ENCODE measurements at places on chromosomes 5 and 9.
A peak's percentile ranks its signal among the peaks of the same experiment; 100 is the strongest.

DNA sequence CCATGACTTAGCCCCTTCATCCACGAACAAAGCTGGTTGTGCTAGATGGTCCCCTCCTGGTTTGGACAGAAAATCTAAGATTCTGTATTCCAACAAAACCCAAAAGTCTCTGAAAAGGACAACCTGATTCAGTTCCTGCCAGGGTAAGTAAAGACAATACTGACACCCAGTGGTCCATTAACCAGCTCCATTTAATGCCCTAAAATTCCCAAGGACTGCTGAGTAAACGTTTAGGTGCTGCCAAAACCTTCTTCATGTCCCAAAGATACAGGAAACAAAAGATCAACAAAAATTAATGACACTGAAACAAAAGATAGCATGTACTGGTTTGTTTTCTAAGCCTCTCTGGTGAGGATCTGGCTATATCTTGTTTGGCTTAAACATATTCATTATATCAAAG lies 25.3 kb upstream of the PPP1R2B start:
- DNase-seq, result no peak

DNA sequence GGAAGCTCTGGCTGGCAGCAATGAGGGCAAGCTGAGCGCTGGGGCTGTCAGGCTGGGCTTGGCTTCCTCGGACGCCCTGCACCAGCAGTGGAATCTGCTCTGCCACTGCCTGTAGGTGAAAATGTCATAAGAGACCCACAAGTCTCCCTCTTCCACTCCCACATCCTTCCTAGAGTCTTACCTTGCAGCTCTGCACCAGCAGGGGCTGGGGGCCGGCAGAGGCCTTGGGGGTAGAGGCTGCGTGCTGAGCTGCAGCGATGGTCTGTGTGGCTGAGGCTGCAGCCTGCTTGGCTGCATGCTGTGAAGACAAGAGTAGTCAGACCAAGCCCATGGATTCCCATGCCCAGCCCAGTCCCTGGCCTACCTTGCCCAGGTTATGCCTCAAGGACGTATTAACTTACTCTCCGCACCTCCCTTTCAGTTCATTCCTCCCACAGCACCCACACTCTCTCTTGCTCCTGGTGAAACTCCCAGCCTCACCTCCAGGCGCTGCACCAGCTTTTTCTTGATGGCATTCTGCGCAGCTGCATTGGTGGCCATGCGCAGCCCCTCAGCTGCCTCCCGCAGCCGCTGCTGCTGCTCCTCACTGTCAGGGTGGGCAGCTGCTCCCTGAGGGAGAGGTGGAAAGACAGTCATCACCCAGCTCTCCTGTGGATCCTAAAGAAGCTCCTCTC lies 17.3 kb downstream of the TLN1 start:
- no peak for DNase-seq

GRCh38 chr5:59873113-59873512 lies 20.4 kb downstream of the PDE4D start:
- DNase-seq, result no peak

DNA sequence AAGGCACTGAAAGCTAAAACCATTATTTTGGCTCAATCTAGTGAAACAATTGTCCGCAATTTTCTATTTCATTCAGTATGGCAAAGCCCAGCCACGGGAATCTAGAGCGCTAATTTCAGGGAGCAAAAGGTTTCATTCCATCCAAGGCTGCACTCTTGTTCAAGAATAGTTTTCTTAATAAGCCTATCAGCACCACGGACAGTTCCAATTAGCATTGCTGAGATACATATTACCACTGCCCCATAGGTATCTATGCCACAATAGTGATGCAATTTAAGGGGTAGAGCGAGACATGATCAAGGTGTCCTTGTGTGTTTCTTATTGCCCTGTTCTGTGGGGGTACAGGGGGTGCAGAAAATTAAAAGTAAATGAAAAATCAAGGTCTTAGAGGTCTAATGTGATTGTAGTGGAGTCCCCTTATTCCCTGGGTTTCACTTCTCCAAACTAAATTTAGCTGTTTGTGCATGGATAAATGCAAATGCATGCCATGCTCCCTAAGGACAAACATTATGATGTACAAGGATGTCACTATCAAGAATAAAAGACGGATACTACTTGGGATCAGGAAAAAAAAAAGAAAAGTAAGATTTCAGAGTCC lies 45.5 kb downstream of the SPOCK1 start:
- no peak for DNase-seq

DNA sequence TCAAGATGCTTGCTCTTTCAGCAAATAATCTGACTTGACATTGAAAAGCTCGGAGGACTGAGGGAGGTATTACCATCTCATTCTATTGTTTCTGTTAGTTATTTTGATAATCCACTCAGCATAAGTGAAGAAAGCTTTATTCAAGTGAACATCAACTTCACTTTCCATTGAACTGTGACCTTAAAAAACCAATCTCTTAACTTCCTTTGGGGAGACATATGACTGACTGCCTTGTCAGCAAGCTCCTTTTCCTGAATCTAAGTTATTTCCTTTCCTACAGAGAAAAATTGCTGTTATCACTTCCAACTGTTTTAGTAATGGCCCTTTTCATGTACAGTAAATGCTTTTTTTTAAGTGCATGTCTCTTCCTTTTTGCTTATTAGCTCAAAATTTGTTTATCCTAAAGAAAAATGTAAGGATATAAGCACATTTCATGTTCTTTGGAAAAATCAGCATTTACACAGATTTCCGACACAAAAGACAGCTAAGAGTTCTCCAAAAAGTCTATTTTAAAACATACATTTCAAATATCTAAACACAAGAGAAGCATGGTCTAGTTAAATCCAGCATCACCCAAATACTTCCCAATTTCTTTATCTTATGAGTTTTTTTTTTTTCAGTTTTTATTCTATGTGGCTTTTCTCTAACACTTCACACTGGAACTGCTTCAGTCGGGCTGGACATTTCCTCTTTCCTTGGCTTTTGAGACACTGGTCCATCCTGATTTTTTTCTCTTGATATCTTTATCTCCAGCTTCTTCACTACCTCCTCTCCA lies 117.9 kb upstream of the DAB2 start:
- no peak for DNase-seq

DNA sequence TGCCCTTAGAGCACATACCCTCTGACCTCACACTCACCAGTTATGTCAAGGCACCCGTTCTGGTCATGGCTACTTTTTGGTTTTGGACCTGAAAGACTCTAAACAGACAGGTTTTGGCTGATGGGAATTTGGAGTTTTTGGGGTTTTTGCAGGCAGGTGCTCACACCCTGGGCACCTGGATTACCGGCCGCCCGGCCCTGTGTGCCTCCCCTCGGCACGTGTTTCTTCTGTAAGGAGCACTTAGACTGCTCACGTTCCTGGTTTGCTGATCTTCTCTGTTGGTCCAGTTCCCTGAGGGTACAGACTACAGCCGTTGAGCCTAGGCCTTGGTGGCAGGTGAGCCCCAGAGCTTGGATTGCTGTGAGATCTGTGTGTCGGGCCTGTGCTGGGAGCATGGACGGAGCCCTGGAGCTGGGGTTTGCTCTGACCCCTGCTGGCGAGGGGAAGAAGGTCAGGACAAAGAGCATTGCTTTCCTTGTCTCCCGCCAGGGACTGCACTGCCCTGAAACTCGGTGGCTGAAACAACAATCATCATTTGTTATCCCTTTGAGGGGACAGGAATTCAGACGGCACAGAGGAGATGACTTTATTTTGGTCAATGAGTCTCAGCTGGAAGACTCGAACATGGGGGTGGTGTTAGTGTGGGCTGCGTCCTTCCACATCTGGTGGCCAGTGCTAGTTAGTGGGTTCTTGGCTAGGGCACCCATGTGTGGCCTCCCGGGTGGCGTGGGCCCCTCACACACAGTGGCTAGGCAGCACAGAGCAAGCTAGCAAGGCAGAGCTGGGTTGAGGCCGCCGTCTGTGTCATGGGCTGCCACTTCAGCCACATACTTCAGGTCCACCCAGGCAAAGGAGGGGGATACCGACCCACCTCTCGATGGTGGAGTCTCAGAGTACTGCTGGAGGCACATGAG lies 76.4 kb downstream of the EHMT1 start:
- DNase-seq, result peak; percentile 21

DNA sequence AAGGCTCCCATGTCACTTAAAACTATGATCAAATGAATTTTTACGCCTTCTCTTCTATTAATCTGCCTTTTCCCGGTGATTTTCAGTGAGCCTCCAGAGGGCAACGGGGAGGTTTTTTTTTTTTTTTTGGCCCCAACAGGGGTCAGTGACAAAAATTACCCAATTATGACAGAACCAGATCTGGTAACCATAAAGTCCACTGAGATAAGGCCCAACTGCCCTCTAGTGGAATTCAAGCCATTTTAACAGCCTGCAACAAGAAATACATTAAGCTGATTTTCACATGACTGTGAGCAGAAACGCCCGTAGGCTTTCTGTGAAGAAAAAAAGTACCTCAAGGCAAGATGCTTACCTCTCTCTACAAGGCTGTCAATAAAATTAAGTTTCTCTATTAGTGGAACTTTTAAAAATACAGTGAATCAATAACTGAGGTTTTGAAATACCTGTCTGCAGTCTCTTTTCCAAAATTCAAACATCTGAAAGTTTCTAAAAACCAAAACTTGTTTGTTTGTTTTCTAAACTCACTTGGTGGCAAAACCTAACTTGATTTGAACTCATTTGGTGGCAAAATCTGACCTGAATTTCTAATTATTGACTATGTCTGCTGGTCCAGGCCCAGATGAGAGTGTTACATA lies 49.7 kb upstream of the FST start:
- DNase-seq, result no peak

- DNase-seq, result no peak
Observed at GRCh38 chr5:133967124-133967523, 1.3 kb downstream of the C5orf15 start.

GRCh38 chr5:87020099-87020934 lies 247.4 kb upstream of the RASA1 start:
- no peak for DNase-seq

- no peak for DNase-seq
Observed at GRCh38 chr5:55347786-55348185, 40.0 kb downstream of the MTREX start.

- DNase-seq, result no peak
Observed at GRCh38 chr9:13863112-13863511, 450.8 kb downstream of the NFIB start.

- DNase-seq, result no peak
Observed at GRCh38 chr9:134861595-134862334, 18.8 kb upstream of the FCN2 start.

DNA sequence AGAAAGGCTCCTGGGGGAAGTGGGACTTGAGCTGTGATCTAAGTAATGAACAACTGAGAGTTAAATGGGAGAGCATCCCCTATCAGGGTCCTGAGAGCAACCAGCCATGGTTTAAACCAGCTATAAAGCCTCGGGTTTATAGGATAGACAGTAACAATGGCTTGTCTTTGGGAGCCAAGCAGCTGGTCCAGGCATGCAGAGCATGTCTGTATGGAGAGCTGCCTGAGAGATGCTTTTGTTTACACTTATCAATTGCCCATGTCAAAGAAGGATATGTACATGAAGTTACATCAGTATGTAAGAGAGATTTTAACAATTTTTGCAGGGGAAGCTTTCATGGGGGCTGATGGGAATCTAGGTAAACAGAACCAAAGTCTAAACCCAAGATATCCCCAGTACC lies 4.4 kb downstream of the TGFBI start:
- DNase-seq, result no peak

DNA sequence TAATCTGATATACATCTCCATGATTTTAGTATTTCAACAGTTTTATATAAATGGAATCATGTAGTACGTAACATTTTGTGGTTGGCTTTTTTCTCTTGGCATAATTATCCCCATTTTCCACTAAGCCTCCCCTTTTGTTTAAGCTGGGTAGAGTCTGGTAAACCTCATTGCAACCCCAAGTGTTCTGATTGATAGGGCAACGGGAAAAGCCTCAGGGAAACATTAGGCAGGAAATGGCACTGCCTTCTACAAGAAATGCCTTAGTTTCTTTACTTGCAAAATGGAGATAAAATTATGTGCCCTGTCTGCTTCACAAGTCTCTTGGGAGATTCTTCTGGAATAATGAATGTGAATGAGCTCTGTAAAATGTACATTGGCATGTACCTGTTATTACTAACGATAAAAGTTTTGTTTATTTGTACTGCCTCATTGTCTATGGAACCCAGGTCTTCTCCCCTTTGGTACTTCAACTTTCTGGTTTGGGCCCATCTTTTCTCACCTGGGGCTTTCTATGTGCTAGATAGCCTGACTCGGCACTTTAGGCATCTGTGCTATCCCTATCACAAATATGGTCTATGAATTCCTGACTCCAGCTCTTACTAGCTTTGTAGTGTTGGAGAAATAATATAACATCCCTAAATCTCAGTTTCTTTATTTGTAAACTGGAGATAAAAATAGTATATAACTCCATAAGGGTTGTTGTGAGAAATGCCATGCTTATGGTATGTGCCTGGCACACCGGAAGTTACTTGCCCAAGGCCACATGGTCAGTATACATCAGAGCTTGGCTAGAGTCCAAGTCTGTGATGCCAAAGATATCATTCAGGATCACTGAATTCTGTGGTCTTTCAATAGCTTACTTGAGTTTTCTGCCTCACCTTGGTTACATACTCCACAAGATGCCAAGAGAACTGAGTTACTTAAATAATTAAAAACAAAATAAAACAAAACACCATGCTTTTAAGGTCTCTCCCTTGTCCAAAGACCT lies 48.2 kb upstream of the ZNF169 start:
- DNase-seq, result no peak

GRCh38 chr5:143129910-143130612 lies 273.4 kb downstream of the NR3C1 start:
- DNase-seq, result no peak

- no peak for DNase-seq
Observed at GRCh38 chr5:11527652-11528349, 376.4 kb downstream of the CTNND2 start.

GRCh38 chr5:165143741-165144140 lies 1638.3 kb downstream of the MAT2B start:
- DNase-seq, result no peak
